ENCODE measurements at places on chromosomes 2 and 18. TPM values are rescaled to one million over a fixed set of nuclear protein-coding genes. Genes with fewer than 3 reads are reported as not detected.

The TEX44 gene
- total RNA-seq = not detected

The CMPK2 gene
- total RNA-seq = 0.22 TPM

The AGAP1 gene
- 25.7 TPM for total RNA-seq

The CENPA gene
- total RNA-seq = 1.6 TPM

The GCG gene
- not detected for total RNA-seq

The STAMBP gene
- 37.1 TPM for total RNA-seq

The UGT1A1 gene
- not detected for total RNA-seq

The ANO7 gene
- total RNA-seq = not detected
